Stimulated activated CD8-positive, alpha-beta memory T cell treated with anti-CD3 and anti-CD28 coated beads, Interleukin-4, amount 100 ng/mL, for 48 hours (primary cell): ENCODE measurements at places on chromosomes 3 and 15.

- no peak for DNase-seq
These were observed 241.4 kb downstream of the EDEM1 start for GRCh38 chr3:5428607-5429516.

- DNase-seq, result no peak
These were observed 10.7 kb upstream of the SERPINI2 start for GRCh38 chr3:167484551-167484950.

- DNase-seq, result no peak
These were observed 341.7 kb downstream of the CLSTN2 start for GRCh38 chr3:140276703-140277102.

GRCh38 chr3:197586181-197586580 lies 30.4 kb upstream of the BDH1 start:
- no peak for DNase-seq

GRCh38 chr3:190521998-190522397 lies 8.1 kb downstream of the IL1RAP start:
- DNase-seq, result no peak

DNA sequence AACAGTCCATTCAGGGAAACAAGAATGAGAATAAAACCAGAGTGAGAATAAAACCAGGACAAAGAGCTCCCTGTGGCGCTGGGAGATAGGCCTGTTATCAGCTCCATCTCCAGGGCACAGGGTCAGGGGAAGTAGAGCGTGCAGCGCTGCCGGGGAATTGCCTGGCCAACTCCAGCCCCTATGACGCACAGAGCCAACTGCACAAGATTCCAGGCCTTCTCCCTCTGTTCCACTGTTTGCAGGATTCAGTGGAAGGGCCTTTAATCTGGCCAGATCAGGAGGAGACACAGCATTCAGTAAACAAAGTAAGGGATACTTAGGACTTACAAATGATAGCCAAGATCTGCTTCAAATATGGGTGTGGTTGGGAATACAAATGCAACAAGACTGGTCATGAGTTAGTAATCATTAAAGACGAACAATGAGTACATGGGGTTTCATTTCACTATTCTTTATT lies 49.4 kb downstream of the ITGB5 start:
- DNase-seq, result no peak

DNA sequence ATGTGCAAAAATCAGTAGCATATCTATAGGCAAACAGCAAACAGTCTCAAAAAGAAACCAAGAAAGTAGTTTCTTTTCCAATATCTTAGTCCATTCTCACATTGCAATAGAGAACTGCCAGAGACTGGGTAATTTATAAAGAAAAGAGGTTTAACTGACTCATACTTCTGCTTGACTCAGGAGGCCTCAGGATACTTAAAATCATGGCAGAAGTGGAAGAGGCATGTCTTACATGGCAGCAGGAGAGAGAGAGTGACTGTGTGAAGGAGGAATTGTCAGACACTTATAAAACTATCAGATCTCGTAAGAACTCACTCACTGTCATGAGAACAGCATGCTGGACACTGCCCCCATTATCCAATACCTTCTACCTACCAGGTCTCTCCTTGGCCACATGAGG lies 327.9 kb upstream of the EPHA3 start:
- no peak for DNase-seq

- no peak for DNase-seq
These were observed 82.3 kb upstream of the MFGE8 start for GRCh38 chr15:88995449-88995848.

DNA sequence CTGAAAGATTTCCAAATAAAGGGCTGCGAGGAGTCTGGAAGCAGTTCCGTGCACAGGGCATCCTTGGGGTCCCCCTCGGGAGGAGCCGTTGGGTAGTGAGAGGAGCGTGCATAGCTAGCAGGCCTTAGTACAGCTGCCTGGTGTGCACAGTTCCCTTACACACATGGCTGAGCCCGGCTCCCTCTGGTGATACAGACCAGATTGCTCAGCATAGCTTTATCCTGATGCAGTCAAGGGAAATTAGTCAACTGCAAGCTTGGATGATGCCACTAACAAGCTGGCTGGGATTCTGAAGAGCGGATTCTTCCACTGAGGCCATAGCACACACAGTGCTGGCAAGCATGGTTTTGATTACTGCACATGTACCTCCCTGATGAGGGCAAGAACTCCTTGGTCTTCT lies 349.4 kb downstream of the LRTM1 start:
- no peak for DNase-seq

GRCh38 chr3:38235466-38235865 lies 30.1 kb upstream of the SLC22A13 start:
- DNase-seq, result no peak

GRCh38 chr3:180835501-180835900 lies 77.0 kb upstream of the FXR1 start:
- DNase-seq, result no peak

DNA sequence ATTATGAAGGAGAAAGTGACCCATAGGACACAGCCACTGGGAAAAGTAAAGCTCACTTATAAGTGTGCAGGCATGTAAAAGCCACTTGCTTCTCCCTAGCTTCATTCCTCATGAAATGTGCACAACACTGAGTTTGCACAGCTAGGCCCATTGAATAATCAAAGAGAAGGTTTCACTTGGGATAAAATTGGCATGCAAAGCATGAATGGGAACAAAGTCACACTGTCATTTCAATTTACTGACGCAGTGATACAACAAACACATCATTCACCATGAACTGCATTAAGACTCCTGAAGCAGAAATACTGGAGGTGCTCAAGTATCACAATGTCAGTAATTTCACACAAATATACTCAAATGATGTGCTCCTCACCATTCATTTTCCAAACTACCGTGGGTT lies 61.1 kb downstream of the KCNMB2 start:
- DNase-seq, result no peak

GRCh38 chr15:80970018-80970657 lies 19.5 kb downstream of the MESD start:
- peak; percentile 77 for DNase-seq

DNA sequence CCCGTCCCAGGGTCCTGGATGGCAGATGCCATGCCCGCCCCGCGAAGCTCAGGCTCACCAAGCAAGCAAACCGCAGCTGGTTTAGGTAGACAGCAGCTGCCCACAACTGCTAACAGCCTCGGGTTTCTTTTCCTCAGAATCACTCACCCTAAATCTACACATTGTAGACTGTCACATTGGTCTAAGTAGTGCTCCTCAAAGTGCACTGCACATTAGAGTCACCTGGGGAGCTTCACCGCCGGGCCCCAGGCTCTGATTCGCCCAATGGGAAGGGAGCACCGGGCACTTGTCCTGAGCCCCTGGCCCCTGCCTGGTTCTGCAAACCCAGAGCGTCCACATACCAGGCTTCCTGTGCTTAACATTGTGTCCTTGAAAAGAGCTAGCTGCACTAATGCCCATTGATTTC lies 752 bp downstream of the OCA2 start:
- no peak for DNase-seq

DNA sequence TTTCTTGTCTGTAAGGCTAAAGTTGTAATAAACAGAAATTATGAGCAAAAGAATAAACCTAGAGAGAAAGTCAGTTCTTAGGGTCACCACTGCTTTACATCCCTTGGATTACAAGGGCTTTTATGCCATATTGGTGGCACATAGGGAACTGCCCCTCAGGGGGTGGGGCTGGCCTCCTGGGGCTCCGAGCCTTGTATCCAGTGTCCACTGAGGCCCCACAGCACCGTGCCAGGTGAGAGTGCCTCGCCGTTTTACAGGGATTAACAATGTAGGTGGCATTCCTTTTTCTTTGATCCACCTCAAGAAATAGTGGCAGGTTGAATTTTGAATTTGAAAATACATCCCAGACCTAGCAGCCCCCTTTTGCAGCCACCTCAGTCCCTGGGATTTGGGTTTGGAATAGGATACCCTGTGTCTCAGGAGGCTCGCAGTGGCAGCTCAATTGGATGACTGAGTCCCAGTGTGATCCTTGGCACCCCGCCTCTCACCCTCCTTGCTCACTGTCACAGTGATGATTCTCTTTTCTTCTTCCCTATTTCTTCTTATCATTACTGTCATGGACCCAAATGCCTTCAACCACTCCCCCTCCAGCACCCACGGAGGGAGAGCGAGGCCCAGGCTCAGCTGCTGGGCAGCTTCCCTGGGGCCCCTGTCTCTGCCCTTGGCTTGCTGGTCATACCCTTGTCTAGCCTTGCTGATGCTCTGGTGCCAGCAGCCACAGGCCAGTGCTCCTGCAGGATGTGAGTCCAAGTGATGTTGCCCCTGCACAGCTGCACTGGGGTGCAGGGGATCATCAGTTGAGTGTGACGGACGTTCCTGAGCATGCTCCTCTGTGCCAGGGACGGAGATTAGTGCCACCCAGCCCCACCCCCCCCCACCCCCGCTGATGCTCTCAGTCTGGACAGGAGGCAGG lies 137.9 kb downstream of the DNAJB8 start:
- DNase-seq, result no peak

- no peak for DNase-seq
These were observed 5.6 kb upstream of the P2RY14 start for GRCh38 chr3:151283907-151284461.

DNA sequence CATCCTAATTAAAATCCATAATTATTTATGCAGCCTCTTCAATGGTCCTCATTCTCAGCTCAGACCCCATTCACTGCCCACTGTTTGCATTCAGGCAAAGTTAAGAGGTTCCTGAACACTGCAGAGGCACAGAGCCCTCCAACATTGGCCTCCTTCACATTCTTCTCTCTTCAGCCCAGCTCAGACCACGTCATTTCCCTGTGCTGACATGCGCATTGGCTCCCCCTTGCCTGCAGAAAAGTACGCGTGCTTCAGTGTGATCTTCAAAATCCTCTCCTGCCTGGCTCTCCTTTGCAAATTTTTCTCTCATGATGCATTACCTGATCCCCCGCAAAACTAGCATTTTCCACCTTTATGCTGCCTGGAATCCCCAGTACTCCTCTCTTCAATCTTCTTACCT lies 552.3 kb downstream of the NTRK3 start:
- no peak for DNase-seq

DNA sequence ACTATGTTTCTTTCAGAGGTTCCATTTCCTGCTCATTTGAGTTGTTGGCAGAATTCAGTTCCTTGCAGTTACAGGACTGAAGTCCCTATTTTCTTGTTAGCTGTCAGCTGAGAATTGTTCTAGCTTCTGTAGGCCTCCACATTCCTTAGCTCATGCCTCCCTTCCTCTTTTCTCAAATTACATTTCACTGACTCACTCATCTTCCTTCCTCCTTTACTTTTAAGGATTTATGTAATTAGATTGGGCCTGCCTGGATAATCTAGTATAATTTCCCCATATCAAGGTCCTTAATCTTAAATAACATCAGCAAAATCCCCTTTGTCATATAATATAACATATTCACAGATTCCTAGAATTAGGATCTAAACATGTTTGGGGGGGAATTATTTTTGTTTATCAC lies 40.6 kb upstream of the RBMS3 start:
- DNase-seq, result no peak

- DNase-seq, result no peak
These were observed 805 bp upstream of the PARP16 start for GRCh38 chr15:65287520-65287855.

DNA sequence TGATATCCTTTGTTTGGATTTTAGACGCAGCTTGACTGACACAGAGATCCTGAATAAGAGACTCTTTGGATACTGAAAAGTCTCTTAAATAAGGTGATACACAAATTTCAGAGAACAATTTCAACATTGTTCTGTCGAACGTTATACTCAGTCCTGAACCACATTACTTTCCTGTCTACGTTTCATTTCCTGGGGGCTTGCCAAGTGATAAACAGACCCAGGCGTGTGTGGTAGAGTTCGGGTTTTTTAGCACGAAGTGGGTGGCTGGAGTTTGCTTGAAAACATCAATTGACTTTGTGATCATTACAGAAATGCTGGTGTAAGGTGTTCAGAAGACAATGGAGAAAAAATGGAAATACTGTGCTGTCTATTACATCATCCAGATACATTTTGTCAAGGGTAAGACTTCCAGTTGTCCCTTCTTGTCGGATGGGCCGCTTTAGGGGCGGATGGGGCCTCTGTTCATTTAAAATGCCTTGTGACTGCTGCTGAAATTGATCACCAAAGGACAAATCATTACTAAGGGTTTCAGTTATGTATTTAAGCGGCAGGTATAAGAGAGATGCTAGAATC lies at the start of gene CD96:
Gene CD96 (plus strand): TSS at position 287 of the 573 bp plus-strand sequence. CDS start 52 bp downstream, at position 339.
- peak; percentile 68 for DNase-seq

DNA sequence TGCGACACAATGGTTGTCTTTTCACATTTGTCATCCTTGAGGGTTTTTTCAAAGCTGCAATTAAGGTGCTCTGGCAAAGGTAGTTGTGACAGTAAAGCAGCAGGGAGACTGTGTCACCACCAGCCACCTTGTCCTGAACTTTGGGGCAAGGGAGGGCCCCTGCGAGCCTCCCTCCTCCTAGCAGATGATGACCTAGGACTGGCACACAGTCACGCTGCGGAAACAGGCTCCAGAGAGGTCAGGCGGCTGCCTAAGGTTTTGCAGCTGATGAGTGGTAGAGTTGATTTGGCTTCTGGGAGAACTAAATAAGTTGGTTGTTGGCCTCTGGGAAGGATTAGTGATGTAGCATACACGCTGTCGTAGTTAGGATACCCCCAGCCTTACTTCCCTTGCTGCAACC lies 62.7 kb downstream of the PDIA5 start:
- DNase-seq, result no peak

DNA sequence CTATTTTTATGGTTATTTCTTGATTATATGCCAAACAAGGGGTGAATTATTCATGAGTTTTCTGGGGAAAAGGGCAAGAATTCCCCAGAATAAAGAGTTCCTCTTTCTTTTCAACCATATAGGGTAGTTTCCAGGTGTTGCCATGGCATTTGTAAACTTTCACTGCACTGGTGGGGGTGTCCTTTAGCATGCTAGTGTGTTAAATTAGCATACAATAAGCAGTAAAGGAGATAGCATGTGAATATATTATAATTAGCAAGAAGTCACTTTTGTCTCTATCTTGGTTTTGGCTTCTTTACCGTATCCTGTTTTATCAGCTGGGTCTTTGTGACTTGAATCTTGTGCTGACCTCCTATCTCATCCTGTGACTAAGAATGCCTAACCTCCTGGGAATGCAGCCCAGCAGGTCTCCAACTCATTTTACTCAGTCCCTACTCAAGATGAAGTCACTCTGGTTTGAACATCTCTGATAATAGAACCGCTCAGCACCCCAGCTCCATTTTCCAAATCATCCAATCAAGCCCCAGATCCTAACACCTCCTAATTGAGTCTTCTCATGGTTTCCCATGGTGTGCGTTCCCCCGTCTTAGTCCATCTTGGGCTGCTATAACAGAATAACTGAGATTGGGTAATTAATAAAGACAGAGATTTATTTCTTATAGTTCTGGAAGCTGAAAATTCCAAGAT lies 3.4 kb upstream of the SELENOT start:
- no peak for DNase-seq
